ENCODE measurements at places on chromosomes 6 and 20.

- no peak for DNase-seq
Observed at GRCh38 chr20:12699374-12700228, 309.2 kb upstream of the SPTLC3 start.

DNA sequence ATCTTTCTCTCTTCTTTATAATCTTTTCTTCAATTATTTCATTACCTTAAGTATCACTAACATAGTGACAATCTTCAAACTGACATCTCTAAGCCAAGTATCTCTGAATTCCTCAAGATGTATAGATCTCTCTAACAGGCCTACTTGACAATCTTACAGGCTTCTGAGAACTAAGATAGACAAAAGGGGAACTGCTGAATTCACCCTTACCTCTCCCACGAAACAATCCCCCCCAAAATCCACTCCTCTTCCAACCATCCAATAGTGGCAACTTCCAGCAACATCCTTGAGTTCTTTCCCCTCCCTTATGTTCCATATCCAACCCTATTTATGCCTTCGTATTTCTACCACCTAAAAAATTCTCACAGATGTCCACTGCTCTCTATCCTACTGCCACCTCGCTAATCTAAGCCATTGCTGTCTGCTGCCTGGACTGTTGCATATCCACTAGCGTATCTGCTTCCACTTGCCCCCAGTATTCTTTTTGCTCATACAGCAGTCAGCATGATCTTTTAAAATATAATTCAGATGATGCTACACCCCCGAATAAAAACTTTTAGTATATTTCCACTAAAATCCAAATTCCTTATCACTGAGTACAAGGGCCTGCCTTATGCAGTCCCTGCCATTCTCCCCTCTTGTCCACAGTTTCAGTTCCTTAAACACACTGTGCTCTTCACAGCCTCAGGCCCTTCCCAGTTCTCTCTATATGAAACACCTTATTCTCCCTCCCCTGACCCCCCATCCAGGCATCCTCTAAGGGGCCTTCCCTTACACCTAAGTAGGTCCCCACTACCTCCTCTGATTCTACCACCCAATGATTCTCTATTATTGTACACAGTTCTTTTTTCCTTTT lies 8.0 kb downstream of the REPS1 start:
- no peak for DNase-seq

GRCh38 chr20:5044075-5044620 lies 42.8 kb upstream of the SLC23A2 start:
- DNase-seq, result no peak

DNA sequence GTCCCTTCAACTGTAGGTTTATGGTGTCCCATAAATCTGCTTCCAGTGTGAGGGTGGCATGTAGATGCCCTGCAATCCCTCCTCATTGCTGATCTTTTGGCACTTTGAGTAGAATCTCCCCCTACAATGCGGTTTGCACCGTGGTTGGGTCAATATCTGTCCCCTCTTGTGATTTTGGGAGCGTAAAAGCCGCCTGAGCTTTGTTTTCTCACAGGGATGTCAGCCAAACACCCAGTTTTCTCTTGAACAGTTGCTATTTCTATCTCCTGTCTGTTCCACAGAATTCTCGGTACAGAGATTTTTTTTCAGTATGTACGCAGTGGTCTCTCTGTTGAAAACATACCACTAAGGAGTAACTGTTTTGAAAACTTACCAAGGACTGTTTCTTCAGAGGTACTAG lies 21.8 kb downstream of the CDS2 start:
- no peak for DNase-seq

- no peak for DNase-seq
Observed at GRCh38 chr6:130460934-130461333, 95.1 kb downstream of the TMEM200A start.

GRCh38 chr6:31958412-31958740 lies 395 bp downstream of the NELFE start:
- DNase-seq, result no peak

- no peak for DNase-seq
Observed at GRCh38 chr6:41247288-41247865, 19.2 kb downstream of the TREML4 start.

DNA sequence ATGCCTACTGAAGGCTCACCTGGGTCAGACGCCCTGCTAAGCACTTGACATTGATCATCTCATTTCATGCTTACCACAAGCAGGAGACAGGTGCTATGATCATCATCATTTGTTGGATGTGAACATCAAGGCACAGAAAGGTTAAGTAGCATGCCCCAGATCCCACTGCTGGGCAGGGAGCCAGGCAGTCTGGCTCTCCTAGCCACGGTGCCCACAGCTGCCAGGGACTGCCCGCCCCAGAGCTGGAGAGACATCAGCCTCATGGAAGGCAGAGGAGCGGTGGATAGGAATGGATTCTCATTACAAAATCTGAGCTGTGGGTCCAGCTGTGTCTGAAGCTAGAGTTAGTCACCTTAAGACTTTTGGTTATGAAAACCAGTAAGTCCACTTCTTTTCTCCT lies 3.6 kb downstream of the SULF2 start:
- no peak for DNase-seq

GRCh38 chr6:85191656-85192055 lies 258.2 kb upstream of the NT5E start:
- DNase-seq, result no peak

- DNase-seq, result no peak
Observed at GRCh38 chr20:43167615-43168014, 22.1 kb downstream of the PTPRT start.

DNA sequence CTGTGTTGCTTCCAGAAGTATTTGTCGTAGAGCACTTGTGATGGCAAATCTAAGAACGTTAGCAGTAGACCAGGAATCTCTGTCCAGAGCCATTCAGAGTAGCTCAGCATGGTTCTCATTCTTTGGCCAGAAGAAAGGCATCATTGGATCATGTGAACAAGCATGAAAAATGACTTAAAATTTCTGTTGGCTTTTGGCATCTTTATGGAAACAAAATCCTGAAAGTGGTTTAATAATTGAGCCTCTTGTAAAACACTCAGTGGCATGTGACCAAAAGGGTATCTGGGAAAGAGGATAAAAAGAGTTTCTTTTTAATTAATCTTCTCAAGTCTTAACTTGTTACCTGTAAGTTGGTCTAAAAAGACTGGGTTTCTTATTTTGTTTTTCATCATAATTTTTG lies 55.2 kb downstream of the PTPN1 start:
- no peak for DNase-seq

DNA sequence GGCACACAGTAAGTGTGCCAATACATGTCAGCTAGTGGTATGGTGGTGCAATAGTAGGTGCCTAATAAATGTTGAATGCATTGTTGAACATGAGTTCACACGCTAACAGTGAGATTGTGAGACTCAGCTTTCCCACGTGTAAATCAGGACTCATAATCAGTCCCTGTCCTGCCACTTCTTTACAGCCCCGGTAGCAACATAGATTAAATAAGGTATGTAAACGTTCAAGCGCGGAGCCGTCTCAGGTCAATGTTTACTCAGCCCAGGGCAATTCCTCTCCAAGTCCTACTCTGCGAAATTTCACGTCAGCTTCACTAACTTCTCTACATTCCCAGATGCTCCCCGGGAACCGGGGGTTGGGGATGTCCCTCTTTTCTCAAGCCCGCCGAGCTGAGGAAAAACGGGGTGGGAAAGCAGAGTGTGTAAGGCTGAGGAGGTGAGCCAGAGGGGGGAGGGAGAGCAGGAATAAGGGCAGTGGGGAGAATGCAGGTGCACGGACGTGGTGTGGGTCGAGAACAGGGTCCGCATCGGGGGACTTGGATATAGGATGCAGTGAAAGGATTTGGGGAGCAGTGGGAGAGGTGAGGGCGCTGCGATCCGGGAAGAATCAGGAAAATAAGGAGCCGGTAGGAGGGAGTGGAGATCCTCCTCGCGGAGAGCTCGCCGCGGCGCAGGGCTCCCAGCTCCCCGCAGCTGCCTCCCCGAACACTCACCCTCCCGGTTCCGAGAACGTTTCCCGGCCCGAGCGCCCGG lies 544 bp upstream of the TP53INP2 start:
- DNase-seq, result no peak

- DNase-seq, result no peak
Observed at GRCh38 chr20:38809942-38810341, 4.4 kb downstream of the PPP1R16B start.

DNA sequence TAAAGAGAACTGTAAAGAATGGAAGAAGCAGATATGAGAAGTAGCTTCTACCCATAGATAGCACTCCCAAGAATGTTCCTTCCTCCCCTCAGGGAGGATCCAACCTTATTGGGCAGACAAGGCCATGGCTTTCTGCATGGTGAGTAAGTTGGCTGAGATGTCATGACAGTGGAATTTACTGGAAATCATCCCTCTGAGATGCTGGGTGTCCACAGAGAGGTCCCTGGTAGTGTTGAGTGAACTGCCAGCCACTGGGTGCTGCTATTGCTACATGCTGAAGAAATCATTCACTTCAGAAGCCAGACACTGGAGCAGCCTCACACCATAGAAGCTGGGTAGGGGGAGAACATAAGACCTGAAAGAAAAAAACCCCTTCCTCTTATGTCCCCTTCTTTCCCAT lies 46.4 kb upstream of the FERMT1 start:
- DNase-seq, result no peak

DNA sequence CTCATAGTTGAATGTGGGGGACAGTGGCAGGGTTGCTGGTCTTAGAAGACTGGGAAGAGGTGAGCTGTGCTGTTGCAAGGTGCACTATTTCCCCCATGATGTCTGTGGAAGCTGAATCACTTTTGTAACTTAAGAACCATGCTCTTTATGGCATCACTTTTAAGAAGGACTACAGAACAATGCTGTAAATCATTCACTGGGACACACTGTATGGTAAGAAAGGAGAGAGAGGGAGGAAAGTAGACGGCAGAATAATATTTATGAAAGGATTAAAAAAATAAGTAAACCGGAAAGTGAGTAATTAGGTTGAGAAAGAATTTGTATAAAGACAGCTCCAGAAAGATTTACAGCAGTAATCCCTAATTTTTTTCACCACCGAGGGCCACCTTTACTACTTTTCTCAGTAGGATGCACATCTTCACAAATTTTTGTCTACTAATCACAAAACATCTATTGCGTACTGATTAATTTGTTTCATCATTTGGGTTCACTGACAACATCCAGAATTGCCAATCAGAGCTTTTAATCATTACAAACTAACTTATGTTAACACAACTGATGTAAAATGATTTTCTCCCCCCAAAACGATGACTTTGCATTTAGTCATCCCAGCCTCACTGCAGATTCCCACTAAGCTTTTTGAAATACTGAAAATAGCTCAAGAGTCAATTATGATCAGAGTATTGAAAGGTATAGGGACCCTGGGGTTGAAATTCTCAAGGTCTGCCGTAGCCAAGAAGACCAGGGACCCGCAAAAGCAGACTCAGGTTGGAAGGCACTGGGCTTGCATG lies 560.7 kb upstream of the NOX3 start:
- no peak for DNase-seq

DNA sequence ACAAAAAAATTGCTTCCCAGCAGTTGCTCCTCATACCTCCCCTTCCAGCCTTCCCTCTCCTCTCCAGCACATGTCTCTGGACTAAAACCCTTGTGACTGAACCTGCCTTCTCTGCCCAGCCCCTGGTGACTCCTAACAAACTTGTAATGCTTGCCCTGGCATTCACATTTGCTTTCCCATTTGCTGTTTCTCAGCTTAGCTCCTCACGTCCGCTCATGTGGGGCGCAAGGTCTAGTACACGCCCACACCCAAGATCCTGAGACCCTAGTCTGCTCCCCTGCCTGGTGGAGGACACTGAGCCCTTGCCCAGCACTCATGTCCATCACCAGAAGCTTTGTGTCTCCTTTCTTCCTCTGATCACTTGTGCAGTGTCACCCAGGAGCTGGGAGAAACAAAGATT lies 18.3 kb upstream of the RBPJL start:
- no peak for DNase-seq

- no peak for DNase-seq
Observed at GRCh38 chr6:31972709-31973350, 892 bp upstream of the DXO start.

- no peak for DNase-seq
Observed at GRCh38 chr6:36683656-36684446, 5.3 kb downstream of the CDKN1A start.

- no peak for DNase-seq
Observed at GRCh38 chr6:50141100-50141499, 91.4 kb upstream of the DEFB112 start.

DNA sequence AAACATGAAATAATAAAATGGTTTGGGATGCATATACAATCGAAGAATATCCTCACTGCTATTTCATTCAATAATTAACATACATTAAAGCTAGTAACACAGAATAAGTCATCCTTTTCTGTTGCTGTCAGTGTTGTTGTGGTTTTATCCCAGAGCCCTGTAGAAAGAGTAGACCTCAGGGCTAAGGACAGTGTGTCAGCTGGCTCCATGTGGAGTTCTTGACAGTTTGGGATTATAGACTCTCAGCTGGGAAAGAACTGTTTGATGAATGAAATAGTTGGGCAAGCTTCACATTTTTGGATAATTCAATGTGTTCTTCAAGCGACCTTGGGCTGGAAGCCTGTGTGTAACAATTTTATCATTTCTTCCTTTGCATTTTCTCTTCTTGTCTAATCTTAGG lies 10.1 kb downstream of the UTRN start:
- no peak for DNase-seq

GRCh38 chr20:62589720-62590119 lies 52.6 kb upstream of the SLCO4A1 start:
- no peak for DNase-seq

DNA sequence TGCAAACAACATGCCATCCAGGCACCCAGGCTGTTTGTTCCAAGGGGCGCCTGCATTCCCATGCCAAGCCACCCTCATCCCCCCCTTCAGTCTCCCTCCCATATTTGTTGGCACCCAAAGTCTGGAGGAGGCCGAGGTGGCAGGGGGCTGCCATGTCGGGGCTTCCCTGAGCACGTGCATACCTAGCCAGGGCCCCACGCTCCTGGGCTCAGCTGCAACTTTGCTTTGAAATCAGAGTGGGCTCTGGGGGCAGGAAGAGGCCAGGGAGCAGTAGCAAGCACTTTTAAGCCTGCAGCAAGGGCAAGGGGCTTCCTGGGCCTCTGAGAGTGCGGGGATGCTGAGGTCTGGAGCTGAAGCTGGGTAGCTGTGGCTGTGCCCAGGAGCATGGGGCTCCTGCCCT lies 655.9 kb upstream of the EYS start:
- no peak for DNase-seq

GRCh38 chr6:2791450-2791974 lies 26.3 kb downstream of the WRNIP1 start:
- no peak for DNase-seq

- DNase-seq, result no peak
Observed at GRCh38 chr6:81788748-81789147, 36.3 kb upstream of the TENT5A start.

GRCh38 chr6:22605736-22606135 lies 36.4 kb downstream of the HDGFL1 start:
- no peak for DNase-seq

- no peak for DNase-seq
Observed at GRCh38 chr6:112683926-112684325, 336.8 kb downstream of the RFPL4B start.

- no peak for DNase-seq
Observed at GRCh38 chr6:118240878-118241528, 307.1 kb upstream of the PLN start.

- no peak for DNase-seq
Observed at GRCh38 chr6:25217829-25218228, 61.3 kb upstream of the CARMIL1 start.

- DNase-seq, result no peak
Observed at GRCh38 chr6:130000526-130001421, 17.6 kb upstream of the L3MBTL3 start.

GRCh38 chr20:5662769-5663168 lies 87.4 kb upstream of the SHLD1 start:
- DNase-seq, result no peak
